Stimulated activated CD4-positive, alpha-beta T cell treated with anti-CD3 and anti-CD28 coated beads, Interleukin-1b, Interleukin-23, amount 100 ng/mL, for 1 hour (primary cell): ENCODE measurements at places on chromosomes 12 and 14.

GRCh38 chr14:105379946-105380345, 18.4 kb upstream of the TEX22 start:
- DNase-seq = no peak

DNA sequence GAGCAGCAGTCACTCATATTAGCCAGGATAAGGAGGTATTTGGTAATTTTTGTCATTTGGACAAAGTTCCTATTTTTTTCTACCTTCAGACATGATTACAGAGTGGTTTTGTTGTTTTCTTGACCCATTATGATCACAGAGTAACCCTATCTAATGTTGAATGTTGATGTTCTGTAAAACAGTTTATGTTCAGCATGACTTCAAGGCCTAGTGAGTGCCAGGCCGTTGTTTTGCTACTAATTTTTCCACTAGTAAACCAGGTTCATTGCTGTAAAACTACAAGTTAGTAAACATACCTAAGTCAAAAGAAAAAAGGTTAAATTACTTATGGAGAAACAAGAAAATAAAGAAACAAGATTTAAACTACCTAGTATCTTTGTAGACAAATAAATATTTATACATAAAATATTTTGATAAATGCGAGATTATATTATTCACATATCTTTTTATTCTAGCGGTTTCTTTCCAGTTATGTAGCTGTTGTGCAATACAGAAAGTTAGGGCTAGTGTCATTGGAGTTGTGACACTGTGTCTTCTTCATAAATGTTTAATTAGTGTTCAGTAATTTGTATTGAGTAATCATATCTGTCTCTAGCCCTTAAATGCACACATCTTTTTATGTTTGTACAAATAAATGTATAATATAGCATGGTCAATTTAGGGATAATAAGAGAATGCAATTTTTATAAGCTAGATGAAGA, 16.5 kb downstream of the ETNK1 start:
- DNase-seq = no peak

- no peak for DNase-seq
These were observed 825.9 kb downstream of the SLC16A7 start for GRCh38 chr12:60421741-60422140.

- no peak for DNase-seq
These were observed 12.8 kb downstream of the DIP2B start for GRCh38 chr12:50517421-50518048.

DNA sequence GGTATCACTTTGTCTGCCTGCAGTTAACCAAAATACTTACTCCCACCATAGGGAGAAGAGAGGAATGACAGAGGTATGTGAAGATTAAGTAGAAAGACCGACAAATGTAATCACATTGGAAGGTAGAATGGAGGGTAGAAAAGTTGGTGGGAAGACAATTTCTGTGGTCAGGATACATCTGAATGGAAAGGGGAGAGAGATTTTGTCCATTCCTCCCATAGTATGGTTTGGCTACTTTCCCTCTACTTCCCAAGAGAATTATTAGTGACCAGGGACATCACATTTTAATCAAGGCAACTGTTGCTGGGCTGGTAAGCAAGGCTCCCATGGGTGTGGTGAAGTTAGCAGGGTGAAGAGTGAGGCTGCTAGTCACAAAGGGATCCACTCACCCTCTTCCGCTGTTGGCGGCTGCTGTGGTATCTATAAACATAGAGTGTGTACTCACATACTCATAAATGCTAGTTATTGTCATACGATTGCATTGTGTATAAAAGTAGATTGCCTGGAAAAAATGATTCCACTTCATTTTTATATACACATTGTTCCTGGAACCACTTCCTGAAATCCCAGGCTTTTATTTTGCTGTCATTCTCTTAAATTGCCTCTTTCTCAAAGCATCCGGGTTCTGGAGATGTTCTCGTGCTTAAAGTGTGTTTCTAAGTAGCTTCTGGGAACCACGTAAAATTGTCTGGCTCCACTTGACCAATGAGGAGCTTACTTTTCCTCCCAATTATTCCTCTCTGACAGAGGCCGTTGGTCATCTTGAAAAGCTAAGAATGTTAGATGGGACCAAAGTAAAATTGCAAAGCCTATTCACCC, 413.1 kb downstream of the ZFP36L1 start:
- no peak for DNase-seq

DNA sequence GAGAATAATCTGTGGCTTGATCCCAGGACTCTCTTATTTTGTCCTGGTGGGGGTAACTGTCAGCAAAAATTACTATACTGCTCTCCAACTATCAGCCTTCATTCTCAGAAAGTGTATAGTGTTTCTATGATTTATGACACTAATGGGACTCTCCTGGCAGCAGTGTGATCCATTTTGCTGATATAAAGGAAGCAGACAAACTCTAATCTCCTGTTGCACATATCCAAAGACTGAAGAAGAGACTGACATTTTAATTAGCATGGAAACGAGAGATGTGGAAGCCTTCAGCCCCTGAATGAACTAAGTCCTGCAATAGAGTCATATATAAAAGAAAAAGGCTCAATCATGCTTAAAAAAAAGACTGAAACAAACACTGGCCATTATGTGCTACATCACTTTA, 127.8 kb upstream of the SSTR1 start:
- no peak for DNase-seq
